ENCODE measurements at places on chromosomes 2 and 18.

DNA sequence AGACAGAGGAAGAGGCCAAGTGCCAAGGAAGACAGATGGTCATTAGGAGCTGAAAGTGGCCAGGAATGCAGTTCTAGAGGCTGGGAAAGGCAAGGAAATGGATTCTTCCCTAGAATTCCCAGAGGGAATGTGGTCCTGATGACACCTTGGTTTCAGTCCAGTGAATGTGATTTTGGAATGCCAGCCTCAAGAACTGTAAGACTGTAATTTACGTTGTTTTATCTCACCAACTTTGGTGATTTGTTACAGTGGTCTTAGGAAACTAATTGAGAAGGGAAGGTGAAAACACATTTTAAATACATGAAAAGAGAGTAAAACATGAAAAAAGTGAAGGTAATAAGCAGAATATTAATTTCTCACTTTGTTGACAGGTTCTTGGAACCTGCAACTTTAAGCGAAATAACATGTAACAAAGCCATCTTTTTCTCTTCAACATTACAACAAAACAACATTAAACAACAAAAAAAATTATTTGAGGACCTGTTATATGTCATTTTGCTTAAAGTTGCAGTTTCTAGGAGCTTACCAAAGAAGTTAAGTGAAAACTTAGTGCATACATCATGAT, 370.2 kb downstream of the METTL4 start:
- DNase-seq: no peak

- no peak for DNase-seq
Observed at GRCh38 chr2:126657636-126658318, 1.8 kb downstream of the GYPC start.

DNA sequence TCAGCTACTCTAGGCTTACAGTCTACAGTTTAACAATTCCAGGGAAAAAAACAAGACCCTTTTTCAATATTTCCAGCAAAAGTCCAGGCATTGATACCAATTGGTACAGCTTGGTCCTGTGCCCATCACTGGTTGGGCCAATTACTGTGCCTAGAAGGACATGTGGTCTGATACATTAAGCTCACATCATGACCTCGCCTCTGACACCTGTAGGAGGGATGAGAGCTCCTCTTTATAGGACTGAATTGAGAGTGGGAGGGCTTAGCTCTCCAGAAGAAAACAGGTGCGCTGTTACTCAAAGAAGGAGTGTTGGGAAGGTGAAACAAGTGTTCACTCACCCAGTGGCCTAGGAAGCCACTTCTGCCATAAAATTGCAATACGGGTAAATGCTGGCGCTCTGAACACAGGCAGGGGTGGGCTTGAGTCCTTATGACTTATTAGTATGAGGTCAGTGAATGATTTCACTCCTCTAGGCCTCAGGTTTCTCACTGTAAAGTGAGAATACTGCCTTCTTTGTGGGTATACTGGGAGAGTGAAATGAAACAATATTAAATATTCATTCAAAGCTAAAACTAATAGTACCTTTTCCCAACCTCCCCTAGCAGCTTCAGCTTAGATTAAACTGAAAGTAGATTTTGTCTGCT, 49.7 kb downstream of the RABL2A start:
- DNase-seq: no peak

DNA sequence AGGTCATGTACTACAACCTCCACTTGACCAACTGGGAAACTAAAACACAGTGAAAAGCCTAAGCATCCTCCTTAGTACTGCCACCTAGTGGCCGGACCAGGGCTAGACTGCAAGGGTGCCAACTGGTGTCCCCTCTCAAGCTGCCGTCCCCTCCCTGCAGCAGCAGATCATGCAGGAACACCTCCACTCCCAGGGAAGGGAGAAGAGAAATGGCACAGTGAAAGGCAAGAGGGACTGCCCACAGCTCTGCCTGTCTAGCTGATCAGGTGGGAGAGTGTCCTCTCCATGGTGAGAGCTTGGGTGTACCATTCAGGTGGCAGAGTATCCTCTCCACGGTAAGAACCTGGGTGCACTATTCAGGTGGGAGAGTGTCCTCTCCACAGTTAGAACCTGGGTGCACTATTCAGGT, 78.1 kb downstream of the AAK1 start:
- DNase-seq: peak; percentile 19

DNA sequence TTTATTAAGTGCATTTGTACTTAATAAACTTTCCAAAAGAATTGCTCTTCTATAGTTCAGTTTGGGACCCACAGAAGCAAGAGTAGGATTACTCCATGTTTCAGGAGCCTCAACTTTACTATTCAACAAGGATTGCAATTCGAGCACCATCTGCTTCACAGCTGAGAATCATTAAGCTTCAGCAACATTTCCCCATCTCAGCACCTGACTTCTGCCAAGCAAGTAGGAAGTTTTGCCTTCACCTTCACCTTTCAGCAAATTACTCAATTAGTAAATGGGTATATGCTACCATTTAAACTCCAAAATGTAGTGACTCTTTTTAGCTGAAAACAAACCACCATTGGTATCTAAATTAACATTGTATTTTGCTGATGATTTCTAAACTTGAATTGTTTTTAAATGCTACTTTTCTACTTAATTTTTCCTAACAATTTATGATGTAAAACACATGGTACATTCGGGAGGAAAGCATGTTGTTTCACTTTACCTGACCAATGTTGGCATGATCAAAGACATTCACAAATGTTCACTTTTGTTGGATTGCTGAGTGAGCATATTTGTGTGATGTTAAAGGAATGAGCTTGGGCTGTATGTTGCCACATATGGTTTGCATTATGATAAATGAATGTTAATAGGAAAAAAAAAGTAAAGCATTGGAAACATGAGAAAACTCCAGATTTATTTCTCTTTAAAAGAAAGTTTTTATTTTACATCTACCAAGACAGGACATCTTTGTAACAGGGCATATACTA, 159.2 kb downstream of the GULP1 start:
- DNase-seq: no peak

GRCh38 chr2:46053564-46053963, 243.6 kb upstream of the EPAS1 start:
- no peak for DNase-seq

- DNase-seq: no peak
Observed at GRCh38 chr2:117299451-117299850, 515.0 kb upstream of the DDX18 start.

DNA sequence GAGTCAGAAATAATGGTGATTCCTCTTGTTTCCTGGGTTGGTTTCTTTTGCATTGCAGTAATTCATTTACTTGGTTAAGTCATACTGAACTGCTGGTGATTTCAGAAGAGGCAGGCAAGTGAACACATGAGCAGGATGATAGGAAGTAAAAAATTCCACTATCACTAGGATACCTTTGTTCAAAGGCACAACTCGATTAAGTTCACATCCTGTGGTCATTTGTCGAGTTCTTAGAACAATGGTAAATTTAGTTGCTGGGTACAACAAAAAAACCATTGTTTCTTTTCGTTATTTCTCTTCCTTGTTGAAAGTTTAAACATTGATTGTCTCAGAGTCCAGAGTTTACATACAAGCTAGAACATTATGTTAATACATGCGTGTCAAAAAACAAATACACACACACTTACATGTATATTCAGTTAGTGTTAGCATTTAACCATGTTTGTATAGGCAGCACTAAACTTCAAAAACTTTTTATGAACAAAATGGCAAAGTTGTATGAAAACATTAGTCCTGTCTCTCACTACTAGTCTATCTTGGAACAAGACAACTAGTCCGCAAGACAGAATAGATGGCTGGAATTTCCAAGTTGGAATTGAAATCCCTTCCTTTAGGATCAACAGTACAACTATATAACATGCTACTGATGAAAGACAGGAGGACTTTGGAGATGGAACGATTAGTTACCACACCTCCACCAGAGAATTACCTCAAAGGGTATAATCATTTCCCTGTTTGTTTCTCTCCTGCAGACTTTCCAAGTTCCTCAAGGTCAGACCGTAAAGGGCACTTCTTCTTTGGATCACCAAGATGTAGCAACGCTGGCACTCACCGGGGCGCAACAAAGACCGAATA, 26.2 kb downstream of the STK39 start:
- no peak for DNase-seq

DNA sequence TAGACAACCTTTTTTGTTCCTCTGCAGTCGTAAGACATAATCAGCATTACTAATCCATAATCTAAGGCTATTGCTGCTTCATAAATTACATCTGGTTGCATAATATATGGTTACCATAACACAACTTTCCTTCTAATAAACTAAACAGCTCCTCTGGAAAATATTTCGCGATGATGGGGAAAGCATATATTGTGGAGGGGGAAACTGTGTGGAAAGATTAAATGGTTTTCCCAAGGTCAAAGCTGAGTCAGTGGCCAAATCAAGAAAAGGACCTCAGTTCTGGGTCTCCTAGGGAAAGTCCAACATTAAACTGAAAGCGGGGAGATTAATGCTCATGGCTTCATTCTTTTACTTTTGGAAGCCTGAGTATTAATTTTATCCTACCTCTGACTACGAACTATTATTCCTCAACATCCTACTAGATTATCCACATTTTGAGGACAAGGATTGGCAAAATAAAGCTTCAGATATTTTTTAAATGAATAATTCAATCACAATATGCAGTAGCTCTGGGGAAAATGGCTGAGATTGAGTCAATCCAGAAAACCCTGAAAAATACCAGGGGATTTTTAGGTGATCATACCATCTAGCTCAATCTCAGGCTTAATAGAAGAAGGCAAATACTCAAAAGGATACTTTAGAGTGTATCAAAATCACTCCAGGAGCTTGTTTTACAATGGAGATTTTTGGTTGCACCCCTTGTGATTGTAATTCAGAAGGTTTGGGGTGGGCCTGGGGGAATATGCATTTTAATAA, 33.8 kb upstream of the STK17B start:
- DNase-seq: no peak

- DNase-seq: no peak
Observed at GRCh38 chr2:49175831-49176230, 21.5 kb upstream of the FSHR start.

- DNase-seq: peak; percentile 87
Observed at GRCh38 chr18:77132369-77133050, at the start of gene MBP. Gene MBP (minus strand): TSS chr18:77132783. CDS start chr18:77105261, 27,522 bp downstream.

GRCh38 chr18:49304751-49305150, 155.7 kb downstream of the DYM start:
- DNase-seq: no peak

DNA sequence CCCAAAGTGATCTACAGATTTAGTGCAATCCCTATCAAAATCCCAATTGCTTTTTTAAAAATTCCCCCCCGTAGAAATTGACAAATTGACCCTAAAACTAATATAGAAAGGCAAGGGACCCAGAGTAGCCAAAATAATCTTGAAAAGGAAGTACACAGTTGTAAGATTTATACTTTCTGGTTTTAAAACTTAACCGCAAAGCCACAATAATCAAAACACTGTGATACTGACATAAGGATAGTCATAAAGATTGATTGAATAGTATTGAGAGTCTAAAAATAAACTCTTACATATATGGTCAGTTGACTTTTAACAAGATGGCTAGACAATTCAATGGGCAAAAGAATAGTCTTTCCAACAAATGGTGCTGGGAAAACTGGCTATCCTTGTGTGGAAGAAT, 58.7 kb upstream of the GAREM2 start:
- DNase-seq: no peak

GRCh38 chr2:24354957-24355356, 5.4 kb downstream of the ITSN2 start:
- DNase-seq: no peak

DNA sequence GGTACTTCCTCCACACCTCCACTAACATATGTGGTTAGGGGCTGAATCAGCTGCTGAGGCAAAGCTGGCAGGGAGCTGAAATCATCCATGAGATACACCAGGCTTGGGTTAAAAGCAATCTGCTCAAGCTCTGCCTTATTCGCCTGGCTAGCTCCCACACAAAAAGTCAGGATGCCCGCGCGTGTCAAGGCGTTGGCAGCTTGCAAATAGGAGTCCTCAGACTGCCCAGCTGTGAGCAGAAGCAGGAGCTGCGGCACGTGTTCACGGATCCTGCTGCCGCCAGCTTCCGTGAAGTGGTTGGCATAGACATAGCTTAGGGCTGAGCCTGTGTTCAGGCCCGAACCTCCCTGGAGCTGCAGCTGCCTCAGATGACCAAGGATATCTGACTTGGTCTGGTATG, 35.3 kb downstream of the COL6A3 start:
- no peak for DNase-seq

DNA sequence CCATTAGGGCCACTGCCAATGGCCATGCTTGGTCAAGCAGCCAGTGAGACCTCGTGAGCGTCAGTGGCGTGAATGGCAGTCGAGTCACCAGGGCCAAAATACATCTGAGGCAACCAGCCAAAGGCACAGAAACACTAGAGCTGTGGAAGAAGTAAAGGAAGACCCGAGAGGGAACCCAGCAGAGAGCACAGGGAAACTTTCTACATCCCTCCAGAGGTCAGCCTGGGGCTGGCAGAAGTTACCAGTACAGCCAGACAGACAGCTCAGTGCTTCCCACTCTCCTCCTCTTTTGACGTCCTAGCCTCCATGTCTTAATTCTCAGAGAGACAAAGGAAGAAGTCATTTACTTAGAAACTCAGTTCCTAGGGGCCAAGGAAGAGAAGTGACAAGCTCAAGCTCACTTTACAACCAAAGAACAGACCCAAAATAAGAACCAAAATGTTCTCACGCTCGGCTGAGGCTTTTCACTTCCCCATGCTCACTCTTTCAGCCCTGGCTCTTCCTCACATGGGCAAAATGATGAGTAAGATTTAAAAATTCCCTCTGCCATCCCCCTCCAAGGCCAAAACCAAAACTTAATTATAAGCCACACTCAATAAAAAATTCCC, 8.7 kb downstream of the CYRIA start:
- DNase-seq: no peak

- no peak for DNase-seq
Observed at GRCh38 chr2:101679801-101680487, 17.6 kb upstream of the MAP4K4 start.

GRCh38 chr18:78679613-78680260, 299.9 kb upstream of the SALL3 start:
- DNase-seq: no peak

DNA sequence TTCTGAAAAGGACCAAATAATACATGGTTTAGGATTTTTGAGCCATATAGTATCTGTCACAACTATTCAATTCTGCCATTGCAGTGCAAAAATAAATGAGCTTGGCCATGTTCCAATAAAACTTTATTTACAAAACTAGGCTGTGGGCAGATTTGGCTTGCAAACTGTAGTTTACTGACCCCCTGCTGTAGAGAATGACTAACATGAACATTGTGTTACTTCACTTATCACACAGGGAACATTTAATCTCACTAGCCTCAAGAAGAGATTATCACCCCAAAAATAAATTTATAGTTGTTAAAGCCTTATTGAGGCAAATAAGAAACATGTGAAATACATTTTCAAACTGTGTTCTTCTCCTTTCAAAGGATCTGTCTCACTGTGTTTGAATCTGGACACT, 766.2 kb downstream of the MBD2 start:
- no peak for DNase-seq

DNA sequence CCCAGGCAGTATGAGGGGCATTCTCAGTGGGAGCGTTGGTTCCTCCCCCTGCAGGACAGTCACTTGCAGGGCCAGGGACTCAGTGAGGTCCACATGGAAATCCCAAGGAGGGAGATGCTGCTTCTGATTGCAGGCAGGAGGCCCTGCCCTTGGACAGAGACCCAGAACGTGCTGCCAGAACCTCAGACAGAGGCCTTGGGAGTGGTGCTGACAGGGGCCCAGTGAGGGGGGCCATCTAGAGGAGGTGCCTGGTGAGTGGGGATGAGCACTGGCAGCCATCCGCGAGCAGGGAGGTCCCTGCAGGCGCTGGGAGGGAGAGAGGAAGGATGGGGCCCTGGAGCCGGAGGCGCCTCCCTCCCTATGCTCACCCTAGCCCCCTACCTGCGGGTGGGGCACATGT, 133.1 kb downstream of the DYSF start:
- no peak for DNase-seq
